CD4-positive, alpha-beta T cell treated with Interleukin-6 at 100 ng/mL for 8 hours (primary cell): ENCODE measurements at places on chromosomes 1 and 21.
A peak's percentile ranks its signal among the peaks of the same experiment; 100 is the strongest.

DNA sequence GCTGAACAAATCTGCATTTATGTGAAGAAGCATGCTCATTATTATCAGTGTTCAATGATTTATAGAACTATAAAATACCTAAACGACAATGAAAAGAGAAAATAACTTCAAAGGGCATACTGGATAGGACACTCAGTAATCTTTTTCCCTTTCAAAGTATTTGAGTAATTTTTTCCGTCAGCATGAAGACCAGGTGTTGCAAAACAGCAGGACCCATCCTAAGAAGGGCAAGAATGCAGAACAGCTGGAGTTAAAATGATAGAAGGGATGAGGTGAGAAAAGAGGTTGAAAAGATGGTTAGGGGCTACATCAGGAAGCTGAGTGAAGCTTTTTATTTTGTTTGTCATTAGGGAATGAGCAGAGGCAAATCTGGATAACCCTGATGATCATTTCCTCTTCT is 7.1 kb upstream of the RGS18 start:
- DNase-seq, result no peak

GRCh38 chr1:178694923-178695525 is 30.0 kb upstream of the RALGPS2 start:
- DNase-seq, result no peak

DNA sequence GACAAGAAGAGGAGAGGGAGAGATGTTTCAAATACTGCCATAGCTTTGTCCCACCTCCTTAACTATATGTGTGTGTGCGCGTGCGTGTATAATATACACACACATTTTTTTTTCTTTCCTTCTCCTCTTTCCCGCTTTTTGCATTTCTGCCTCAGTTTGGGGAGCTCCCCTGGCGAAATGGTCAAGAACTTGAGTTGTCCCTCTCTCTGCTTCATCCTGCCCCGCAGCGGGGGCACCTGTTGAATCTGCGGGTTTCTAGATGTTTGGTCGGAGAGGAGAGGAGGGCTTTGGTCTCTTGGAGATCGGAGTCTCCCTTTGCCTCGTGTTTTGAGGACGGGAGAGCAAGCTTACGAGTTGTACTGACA is 504 bp downstream of the SCCPDH start:
- DNase-seq, result no peak

DNA sequence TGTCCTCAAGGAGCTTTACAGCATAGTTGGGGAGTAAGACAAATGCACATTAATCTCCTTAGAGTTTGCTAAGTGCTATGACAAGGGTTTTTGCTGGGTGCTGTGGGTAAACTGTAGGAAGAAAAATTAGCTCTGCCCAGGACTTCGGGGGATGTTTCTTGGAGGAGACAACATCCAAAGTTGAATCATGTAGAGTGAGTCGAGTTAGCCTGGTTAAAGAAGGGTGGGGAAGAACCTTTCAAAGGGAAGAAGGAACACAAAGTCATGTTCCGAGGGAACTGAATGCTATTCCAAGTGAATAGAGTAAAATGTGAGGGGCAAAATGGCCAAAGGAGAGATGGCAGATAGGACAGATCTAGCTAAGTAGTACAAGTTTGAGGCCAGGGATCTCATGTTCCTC is 17.1 kb downstream of the SPRTN start:
- no peak for DNase-seq

GRCh38 chr21:44765231-44766013 is 36.2 kb downstream of the UBE2G2 start:
- peak; percentile 38 for DNase-seq

DNA sequence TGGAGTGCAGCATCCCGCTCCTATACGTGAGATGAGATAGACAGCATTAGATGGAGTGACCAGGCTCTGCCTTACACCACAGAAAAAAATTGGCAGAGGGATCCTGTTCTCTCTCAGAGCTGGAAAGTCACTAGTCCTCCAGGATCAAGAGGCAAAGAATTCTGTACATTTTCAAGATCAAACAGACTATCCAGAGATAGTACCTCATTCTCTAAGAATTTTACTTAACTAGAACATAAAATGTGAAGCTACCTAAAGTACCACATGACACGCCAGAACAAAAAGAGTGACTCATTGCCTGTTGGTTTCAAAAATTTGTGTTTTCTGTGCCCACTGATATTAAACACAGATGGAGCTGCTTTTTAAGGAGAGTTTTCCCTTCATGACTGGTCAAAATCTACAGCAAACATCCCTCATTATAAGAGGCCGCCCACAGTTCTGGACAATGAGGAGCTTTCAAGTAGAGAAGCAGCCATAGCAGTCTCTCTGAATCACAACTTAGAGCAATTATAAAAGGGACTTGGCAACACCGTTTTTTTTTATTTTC is 32.3 kb downstream of the CD160 start:
- DNase-seq, result no peak

DNA sequence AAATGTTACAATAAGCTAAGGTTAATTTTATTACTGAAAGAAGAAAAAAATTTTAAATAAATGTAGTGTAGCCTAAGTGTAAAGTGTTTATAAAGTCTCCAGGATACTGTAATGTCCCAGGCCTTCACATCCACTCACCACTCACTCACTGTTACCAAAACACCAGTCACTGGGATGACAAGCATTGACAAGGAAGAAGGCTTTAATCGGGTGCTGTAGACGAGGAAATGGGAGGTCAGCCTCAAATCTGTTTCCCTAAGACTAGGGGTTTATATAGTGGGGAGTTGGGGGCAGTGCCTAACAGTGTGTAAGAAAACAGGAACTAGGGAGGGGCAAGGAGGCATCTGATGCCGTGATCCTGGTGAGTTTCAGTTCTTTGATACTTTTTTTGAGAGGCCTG is 69.4 kb downstream of the CHRM3 start:
- DNase-seq, result no peak

GRCh38 chr21:45917241-45917640 is 64.3 kb upstream of the COL6A1 start:
- DNase-seq, result no peak

DNA sequence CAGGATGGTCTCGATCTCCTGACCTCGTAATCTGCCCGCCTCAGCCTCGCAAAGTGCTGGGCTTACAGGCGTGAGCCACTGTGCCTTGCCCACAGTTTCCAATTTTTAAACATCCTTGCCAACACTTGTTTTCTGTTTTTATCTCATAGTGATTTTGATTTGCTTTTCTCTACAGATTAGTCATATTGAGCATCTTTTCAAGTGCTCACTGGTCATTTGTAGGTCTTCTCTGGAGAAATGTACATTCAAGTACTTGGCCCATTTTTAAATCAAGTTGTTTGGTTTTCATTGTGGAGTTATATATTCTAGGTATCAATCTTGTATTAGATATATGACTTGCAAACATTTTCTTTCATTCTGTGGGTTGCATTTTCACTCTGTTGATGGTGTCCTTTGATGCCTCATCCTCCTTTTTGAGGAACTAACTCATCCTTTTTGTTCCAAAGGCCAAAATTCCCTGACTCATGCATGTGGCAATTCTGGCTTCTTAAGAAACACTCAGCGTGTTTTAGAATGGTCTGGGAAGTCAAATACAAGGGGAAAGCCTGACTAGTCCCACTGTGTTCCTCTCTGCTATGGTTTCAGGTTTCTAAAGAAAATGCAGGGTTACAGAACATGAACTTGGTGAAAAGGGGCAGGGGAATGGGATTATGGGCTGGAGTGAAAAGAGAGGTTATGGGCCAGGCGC is 37.3 kb downstream of the PTAFR start:
- no peak for DNase-seq

DNA sequence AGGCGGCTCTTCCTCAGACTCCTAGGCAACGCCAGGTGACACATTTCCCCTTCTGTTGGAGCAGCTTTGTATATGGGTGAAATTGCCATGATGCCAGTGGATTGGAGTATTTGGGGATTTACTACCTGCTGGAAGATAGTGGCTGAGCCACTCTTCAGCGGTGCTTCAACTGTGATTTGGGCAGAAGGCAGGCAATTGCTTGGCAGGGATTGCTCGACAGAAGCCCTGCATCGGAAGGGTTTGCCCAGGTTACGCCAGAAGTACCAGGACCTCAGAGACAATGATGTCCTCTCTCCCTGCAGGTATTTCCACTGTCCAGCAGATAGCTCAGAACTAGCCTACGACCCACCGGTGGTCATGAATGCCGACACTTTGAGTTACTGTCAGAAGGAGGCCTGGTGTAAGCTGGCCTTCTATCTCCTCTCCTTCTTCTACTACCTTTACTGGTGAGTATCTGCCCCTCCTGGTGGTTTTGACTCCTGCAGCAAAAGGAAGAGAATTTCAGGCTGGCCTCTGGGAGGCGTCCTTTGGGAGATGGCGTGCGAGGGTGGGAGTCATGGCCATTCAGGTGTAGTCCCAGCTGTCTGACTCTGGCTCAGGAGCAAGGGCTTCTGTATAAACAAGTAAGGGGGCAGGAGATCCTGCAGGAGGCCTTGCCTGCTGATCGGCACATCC is 118.3 kb downstream of the CNIH3 start:
- no peak for DNase-seq

DNA sequence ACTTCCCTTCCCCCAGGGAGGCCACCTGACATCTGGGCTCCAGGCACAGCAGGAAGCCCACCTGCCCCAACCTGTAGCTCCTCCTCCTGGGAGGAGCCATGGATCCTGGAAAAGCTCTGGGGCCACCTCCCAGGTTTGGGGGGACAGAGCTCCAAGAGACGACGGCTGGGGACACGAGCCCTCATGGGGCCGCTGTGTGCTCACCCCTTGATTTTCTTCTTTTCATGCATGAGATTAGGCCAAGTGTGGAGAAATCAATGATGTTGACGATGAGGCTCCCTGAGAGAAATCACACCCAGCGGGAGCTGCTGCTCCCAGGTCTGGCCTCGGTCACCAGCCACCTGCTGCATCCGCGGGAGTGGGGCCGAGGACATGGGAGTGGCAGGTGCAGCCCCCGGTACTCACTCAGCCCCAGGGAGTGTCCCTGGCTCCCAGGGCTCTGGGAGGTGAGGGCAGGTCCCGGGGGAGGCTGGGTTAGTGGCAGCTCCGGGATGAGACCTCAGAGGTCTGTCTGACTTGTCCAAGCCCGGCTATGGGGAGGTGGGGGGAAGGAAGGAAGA is 8.7 kb downstream of the TNFRSF14 start:
- DNase-seq, result no peak

- DNase-seq, result no peak
Measured at GRCh38 chr1:83834621-83835264, 164.2 kb downstream of the TTLL7 start.

GRCh38 chr1:52195161-52195560 is 53.3 kb downstream of the ZFYVE9 start:
- no peak for DNase-seq
